ENCODE measurements at places on chromosomes 1 and 21. TPM values are rescaled to one million over a fixed set of nuclear protein-coding genes. Genes with fewer than 3 reads are reported as not detected.
A peak's percentile ranks its signal among the peaks of the same experiment; 100 is the strongest.

DNA sequence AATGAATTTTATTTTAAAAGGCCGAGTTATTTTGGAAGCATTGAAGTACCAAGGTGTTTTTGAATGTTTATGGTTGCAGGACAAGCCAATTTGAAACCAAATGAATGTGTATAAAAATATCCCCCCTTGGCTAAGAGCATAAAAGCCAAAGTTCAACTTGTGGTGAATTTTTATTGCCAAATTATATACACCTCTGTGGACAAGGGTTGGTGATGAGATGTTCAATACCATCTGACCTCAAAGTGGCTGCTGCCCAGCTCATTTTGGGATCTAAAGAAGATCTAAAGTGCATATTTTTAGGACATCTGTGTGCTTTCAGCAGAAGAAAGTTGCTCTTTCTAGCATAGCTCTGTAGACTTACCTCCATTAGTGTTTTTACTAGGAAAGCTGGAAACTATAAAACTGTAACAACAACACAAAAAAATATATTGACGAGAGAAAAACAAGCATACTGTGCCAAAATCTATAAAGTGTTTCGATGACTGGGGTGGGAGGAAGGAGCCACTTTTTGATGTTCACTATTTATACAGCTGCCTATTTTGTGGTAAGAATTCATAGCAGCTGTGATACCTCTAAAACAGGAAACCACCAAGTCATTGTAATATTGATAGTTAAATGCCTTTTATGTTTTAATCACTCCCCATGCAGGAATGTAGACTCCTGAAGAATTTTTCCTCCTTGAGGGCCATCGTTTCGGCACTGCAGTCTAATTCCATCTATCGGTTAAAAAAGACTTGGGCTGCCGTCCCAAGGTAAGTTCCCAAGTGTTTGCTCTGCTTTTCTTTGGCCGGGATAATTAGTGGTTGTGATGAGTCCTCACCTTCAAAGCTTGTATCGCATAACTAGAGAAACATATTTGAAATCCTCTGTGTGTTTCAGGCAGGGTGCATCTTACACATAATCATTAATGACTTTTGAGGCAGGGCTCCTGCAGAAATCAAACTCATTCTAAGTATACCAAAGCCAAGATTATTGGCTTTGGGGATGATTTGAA is 83.2 kb downstream of the RGL1 start:
- DNase-seq: peak; percentile 19

- no peak for DNase-seq
Observed at GRCh38 chr1:41710980-41711379, 207.7 kb downstream of the HIVEP3 start.

- DNase-seq: no peak
Observed at GRCh38 chr1:187013582-187014200, 184.9 kb downstream of the PLA2G4A start.

DNA sequence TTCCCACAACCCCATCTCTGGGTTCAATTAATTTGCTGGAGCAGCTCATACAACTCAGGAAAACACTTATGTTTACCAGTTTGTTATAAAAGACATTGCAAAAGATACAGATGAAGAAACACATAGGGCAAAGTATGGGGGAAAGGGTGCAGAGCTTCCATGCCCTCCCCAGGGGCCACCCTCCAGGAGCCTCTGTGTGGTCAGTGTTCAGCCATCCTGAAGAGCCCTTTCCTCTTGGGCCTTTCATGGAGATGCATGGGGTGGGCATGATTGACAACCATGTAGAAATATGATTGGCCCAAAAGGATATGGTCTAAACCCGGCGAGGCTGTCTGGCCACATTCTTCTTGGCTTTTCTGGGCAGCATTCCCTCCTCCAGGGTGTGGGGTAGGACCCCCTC is 56.8 kb upstream of the PDE9A start:
- no peak for DNase-seq

- no peak for DNase-seq
Observed at GRCh38 chr21:43302062-43302700, 124.8 kb downstream of the SIK1 start.

GRCh38 chr1:175070818-175071217 is 3.2 kb downstream of the TNN start:
- DNase-seq: no peak

DNA sequence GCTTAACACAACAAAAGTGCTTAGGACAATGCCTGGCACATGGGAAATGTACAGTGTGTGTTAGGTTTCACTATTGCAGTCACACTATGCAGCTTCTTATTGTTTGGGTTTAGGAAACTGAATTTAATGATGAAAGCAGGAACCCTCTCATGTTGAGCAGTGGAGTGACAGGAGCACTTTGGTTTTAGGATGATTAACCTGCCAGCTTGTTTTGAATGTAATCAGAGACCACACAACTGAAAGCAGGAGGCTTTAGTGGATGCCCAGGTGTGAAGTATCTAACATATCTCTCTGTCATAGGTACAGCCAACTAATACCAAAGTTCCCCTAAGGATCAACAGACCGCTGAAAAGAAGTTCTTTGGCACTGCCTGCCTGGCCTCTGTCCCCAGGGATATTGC is 406.9 kb upstream of the USP24 start:
- no peak for DNase-seq

Gene C8B
- not detected for total RNA-seq

Gene ASCL5
- total RNA-seq: not detected

Gene MX2
- total RNA-seq: 114 TPM

Gene PHTF1
- 9.9 TPM for total RNA-seq

Gene NCF2
- total RNA-seq: 0.99 TPM

Data from naive thymus-derived CD8-positive, alpha-beta T cell (primary cell).